Femur (tissue), 1 donor: ENCODE measurements at places on chromosomes 13 and 19.

- DNase-seq: no peak
Observed at GRCh38 chr19:44509478-44509877, 9.2 kb upstream of the ZNF180 start.

GRCh38 chr13:32117701-32118100 is 86.1 kb downstream of the FRY start:
- DNase-seq: no peak

DNA sequence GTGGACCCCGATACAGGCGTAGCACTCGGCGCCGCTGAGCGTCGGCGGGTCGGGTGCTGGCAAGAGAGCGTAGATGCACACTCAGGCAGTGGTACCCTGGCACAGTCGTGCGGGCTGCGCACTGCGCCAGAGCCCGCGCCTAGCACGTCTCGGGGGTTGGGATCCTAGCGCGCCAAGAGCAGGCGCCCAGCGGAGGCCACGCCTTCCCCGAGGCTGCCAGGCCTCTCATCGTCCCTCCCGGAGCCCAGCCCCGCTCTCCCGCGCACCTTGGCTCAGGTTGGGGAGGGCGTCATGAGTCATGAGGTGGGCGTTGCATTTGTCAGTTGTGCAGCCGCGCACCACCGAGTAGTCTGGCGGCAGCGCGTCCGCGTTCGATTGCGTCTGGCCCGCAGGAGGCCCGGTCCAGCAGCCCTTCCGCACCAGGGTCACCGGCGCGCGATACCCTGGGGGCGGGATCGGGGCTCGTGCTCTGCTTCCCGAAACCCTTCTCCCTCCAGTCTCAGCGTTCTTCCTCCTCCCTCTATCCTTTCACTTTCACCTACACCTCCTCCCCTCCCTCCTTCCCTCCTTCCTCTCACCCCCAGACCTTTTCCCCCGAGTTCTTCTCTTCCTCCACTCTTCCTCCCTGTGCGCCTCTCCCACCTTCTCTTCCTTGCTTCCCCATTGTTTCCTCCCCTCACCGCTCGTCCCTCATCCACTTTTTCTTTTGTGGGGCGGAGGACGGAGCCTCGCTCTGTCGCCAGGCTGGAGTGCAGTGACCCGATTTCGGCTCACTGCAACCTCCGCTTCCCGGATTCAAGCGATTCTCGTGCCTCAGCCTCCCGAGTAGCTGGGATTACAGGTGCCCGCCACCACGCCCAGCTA is 3.5 kb downstream of the LYPD5 start:
- DNase-seq: no peak

DNA sequence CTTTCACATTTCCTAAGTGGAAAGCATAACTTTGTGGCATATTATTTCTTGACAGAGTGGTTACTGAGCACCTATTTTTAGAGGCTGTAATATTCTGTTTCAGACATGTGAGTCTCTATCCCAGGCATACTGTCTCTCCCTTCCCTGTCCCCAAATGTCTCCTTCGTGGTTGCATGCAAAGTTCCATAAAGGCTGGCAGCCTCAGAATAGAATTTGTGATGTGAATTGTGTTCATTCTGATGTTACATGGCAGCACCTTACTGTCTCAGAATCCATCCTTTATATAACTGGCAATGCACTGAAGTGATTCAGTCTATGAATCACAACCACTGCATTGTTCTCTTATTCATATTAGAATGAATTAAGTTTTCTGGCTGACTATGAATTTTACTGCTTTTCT is 89.0 kb upstream of the SLC7A1 start:
- DNase-seq: no peak

GRCh38 chr19:56919308-56919995 is 78.9 kb upstream of the PEG3 start:
- DNase-seq: no peak
